Effector CD4-positive, alpha-beta T cell (primary cell): ENCODE measurements at places on chromosomes 2 and 18.

GRCh38 chr2:108115868-108116267 is 123.9 kb upstream of the SULT1C3 start:
- no peak for DNase-seq

- DNase-seq: no peak
Observed at GRCh38 chr18:56593906-56594305, 44.5 kb downstream of the TXNL1 start.

DNA sequence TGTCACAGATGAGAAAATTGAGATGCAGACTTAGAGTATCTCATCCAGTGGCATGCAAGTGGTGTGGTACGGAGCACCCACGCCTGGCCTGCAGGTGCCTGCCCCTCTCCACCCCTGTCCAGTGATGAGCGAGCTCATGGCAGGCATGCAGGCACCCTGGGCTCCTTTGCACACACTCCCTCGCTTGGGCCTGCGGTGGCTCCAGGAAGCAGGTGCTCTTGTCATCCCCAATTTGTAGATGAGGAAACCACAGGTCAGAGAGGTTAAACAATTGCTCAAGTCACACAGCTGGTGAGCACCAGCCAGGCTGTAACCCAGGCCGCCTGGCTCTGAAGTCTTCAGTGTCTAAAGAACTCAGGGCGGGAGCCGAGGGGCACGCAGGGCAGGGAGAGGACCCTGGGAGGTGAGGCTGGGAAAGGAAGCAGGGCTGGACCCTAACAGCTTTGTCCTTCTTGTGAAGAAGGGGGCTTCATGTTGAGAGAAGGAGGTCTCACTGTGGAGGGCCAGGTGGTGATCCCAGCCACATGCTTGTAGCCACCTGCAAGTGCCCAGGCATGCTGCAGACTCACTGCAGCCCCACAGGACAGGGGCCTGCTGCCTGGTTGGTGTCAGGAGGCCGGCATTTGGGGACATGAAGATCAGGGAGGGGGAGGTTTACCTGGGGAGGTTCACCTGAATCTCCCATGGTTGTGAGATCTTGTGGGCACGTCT is 166.2 kb downstream of the SH3RF3 start:
- no peak for DNase-seq

DNA sequence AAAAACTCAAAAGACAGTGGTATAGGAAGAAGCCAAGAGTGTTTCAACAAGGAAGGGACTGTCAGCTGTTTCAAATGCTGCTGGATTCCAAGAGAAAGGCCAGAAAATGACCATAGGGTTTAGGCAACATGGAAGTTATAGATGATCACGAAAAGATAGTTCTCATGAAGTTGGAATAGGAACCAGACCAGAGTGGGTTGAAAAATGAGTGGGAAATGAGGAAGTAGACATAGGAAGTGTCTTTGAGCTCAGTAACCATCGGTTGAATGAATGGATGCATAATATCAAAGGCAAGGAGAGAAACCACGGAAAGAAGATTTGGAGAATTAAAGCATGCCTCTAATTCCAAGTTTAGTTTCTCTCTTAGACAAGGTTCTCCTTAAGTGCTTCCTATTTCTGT is 1.3 kb downstream of the NCAPH start:
- DNase-seq: no peak

- DNase-seq: no peak
Observed at GRCh38 chr2:31675485-31675901, 94.8 kb upstream of the SRD5A2 start.

DNA sequence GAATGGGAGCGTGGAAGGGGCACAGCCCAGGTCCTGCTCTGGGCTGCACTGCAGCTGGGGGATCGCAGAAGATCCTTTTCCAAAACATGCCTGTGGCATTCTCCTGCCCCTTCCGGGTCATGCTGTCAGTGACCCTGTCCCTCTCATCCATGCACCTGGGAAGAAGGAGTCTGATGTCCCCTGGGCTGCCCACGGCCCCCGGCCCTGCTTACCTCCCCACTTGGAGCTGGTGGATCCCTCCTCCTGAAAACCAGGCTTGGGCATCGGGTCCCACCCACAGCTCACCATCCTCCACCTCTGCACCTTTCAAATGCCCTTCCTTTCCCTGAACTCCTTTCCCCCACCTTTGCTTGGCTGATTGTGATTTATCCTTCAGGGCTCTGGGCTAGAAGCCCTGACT is 11.8 kb downstream of the INHBB start:
- no peak for DNase-seq

DNA sequence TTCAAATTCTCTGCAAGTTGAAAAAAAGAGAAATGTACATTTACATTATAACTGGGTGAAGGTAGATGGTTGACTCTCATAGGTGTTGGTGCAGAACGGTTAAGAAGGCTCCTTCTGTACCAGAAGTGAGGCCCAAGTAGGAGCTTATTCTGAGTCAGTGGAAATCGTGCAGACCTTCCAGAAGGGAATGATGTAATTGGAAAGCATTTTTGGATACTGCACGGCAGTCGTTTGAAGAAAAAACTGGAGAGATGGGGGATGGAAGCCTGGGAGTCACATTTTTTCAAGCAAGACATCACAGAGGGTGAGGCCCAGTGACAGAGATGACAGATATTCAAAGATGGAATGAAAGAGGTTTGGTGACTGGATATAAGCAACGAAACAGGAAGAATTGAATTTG is 39.4 kb downstream of the HRH4 start:
- DNase-seq: no peak

GRCh38 chr2:145332210-145332898 is 812.4 kb upstream of the ZEB2 start:
- DNase-seq: no peak

GRCh38 chr2:188181067-188181838 is 110.4 kb upstream of the GULP1 start:
- no peak for DNase-seq

DNA sequence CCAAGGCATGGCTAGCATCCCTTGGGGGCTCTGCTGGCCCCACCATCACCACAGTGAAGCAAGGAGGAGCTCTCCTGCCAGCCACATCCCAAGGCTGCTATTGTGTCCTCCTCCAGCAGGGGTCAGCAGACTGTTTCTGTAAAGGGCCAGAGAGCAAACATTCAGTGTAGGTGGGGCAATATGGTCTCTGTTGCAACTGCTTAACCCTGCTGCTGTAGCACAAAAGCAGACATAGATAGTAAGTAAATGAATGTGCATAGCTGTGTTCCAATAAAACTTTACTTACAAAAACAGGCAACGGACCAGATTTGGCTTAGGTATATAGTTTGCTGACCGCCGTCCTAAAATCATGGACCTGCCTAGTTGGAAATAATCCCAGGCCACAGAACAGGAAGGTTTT is 36.4 kb upstream of the ZBTB7C start:
- peak; percentile 43 for DNase-seq

GRCh38 chr18:10216791-10217190 is 237.6 kb upstream of the APCDD1 start:
- no peak for DNase-seq

DNA sequence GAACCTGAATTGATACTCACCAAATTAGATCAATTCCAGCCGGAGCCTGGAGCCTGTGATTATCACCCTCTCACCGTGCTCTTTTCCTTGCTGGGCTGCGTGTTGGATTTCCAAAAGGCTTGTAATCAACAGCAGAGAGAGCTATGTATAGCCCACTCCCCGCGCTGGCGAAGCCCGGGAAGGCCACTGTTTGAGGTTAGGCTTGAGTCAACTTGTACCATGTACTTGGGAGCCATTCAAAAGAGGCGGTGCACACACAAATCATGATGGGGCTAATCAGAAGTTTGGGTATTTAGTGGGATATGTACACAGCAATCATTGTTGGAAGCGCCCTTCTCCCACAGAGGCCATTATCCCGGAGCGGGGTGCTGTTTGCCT is 151.6 kb downstream of the GLI2 start:
- DNase-seq: no peak

- DNase-seq: no peak
Observed at GRCh38 chr18:62602706-62603105, 79.9 kb downstream of the ZCCHC2 start.
